ENCODE measurements at places on chromosomes 5 and 9. TPM values are rescaled to one million over a fixed set of nuclear protein-coding genes. Genes with fewer than 3 reads are reported as not detected.

GRCh38 chr5:96483878-96484277, 50.8 kb upstream of the PCSK1 start:
- no peak for DNase-seq

- DNase-seq: peak; percentile 57
Observed at GRCh38 chr9:2271426-2271825, 256.3 kb downstream of the SMARCA2 start.

DNA sequence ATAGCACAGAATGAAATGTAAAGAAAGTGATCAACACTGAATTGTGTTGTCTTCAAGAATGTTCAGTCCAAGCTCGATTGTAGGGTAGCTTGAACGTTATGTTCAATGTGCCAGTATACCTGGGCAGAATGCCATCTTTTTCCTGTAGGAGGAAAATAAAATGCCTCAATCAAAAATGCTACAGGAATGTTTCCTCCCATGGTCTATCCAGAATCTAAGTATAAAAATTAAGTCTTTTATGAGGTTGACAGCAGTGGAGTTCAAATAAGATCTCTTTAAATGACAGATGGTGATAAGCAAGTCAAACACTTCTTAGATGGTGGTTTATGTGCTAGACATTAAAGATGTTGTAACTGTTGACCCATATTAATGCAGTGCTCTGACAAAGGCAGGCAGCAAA, 488.6 kb downstream of the CSNK1G3 start:
- DNase-seq: no peak

- no peak for DNase-seq
Observed at GRCh38 chr9:36796671-36797419, 224.2 kb downstream of the MELK start.

DNA sequence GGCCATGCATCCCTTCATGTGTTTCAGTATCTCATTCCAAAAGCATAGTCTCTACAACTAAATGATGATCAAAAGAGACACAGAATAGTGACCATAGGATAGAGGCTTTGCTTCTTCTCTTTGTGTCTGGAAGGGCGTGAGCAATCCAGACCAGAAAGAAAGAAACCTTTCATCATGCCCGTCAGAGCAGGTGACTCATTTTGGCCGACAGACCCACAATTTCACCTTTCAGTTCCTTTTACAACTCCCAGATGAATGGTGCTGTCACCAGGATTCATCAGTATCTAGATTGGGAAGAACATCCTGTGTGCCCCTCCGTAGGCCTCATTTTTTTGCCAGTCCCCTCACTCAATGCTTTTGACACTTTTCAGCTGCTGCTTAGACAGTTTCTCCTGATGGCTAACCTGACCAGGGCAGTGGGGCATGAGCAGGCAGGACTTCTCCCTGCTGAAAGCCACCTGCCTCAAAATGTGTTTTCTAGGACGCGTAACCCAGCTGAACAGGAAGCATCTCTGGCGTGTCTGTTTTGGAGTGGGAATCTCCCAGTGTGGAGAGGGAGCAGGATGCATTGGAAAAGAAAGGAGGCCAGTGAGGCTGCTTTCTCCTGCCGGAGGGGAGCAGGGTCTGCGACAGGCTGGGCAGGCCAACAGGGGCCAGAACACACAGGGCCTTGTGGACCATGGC, 21.2 kb downstream of the ABLIM3 start:
- no peak for DNase-seq

GRCh38 chr9:86827893-86828292, 119.4 kb downstream of the GAS1 start:
- no peak for DNase-seq

GLDC gene
- not detected for total RNA-seq

COL5A1 gene
- total RNA-seq: 12.7 TPM

IFT74 gene
- total RNA-seq: 10.6 TPM
